ENCODE measurements at places on chromosomes 7 and 10.

- no peak for DNase-seq
These were observed 39.2 kb downstream of the GNAT3 start for GRCh38 chr7:80472491-80473200.

GRCh38 chr7:38190011-38190410, 12.0 kb downstream of the STARD3NL start:
- DNase-seq = no peak

- DNase-seq = no peak
These were observed 39.5 kb downstream of the FAM53B start for GRCh38 chr10:124704428-124705380.

- DNase-seq = no peak
These were observed 32.2 kb downstream of the MAD1L1 start for GRCh38 chr7:2200584-2200980.

GRCh38 chr7:154746571-154747360, 256.2 kb downstream of the PAXIP1 start:
- no peak for DNase-seq

DNA sequence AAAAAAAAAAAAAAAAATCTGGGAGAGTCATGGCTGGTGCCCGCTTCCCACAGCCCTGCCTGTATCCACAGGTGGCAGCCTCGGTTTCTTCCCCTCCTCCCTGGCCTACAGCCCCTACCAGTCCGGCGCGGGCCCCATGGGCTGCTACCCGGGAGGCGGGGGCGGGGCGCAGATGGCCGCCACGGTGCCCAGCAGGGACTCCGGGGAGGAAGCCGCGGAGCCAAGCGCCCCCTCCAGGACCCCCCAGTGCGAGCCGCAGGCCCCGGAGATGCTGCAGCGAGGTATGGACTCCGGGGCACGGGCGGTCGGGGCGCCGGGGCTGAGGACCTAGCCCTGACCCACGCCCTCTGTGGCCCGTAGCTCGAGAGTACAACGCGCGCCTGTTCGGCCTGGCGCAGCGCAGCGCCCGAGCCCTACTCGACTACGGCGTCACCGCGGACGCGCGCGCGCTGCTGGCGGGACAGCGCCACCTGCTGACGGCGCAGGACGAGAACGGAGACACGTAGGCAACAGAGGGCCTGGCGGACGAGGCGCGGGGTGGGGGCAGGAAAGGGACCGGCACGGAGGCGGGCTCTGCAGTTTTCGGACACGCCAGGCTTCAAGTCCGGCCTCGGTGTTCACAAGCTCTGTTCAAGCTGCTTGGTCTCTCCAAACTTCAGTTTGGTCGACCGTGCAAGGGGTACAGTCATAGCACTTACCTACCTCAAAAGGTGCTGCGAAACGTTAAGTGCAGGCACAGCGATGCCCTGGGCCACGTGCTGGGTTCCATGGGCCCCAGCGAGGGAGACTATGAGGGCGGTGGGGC, 3.9 kb downstream of the NFKB2 start:
- peak; percentile 67 for DNase-seq

GRCh38 chr10:122730238-122730637, 30.6 kb upstream of the C10orf120 start:
- DNase-seq = no peak

GRCh38 chr10:4159173-4159572, 374.2 kb upstream of the KLF6 start:
- no peak for DNase-seq

DNA sequence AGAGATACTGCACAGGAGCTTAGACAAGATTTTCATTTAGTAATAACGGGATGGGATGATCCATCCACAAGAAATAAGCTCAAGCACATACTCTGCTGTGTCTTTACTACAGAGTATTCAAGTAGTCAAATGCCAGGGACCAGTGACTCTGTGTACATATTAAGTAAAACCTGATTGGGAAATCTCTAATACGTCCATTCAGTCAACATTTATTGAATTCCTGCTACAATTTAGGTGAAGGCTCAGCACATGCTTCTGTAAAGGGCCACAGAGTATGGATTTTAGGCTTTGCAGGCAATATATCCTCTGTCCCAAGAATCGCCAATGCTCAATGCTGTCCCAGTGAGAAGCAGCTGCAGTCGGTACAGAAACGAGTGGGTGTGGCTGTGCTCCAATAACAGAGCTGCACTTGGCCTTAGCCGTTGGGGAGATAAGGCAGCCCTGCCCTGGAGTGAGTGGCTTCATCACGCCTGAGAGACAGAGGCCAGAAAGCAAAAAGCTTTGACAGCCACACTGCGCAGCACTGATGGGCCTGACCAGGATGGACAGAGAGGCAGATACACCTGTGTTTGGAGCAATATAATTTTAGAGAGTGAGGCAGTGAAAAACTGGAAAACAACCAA, 186.8 kb downstream of the PARD3 start:
- no peak for DNase-seq

GRCh38 chr7:80488851-80489370, 23.0 kb downstream of the GNAT3 start:
- no peak for DNase-seq

DNA sequence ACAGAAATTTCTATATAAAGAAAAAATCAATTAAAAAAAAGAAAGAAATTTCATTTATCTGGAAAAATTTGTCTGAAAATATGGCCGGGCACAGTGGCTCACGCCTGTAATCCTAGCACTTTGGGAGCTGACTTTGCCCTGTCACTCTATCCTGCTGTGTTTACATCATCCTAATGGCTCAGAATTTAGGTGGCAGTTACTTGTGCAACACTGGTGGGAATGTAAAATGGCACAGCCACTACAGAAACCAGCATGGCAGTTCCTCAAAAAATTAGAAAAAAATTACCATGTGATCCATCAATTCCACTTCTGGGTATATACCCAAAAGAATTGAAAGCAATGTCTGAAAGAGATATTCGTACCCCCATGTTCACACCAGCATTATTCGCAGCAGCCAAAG, 405.2 kb upstream of the AUTS2 start:
- DNase-seq = no peak

DNA sequence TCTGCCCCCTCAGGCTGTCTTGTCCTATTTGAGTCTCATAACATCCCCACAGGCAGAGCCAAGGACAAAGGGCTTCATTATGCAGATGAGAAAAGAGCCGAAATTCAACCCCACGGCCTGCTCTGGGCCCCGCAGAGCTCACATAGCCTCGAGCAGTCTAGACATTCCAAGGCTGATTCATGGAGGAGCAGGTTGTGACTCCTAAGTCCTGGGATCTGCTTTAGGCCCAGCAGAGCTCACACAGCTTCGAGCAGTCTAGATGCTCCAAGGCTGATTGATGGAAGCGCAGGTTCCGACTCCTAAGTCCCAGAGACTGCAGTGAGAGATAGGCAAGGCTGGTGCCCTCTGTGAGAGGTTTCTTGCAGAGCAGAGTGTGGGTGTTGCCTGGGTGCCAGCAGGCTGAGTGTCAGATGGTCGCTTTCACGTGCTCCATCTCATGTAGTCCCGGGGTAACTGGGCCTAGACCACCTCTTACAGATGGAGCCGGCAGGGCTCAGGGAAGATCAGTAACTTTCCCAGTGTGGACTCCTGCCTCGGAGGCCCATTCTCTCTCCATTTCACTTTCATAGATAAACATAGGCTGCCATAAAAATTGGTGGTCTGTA, 436.1 kb upstream of the FOXK1 start:
- no peak for DNase-seq

GRCh38 chr10:92641492-92641891, 48.3 kb upstream of the HHEX start:
- no peak for DNase-seq

GRCh38 chr7:85612514-85612913, 425.7 kb upstream of the SEMA3D start:
- no peak for DNase-seq

DNA sequence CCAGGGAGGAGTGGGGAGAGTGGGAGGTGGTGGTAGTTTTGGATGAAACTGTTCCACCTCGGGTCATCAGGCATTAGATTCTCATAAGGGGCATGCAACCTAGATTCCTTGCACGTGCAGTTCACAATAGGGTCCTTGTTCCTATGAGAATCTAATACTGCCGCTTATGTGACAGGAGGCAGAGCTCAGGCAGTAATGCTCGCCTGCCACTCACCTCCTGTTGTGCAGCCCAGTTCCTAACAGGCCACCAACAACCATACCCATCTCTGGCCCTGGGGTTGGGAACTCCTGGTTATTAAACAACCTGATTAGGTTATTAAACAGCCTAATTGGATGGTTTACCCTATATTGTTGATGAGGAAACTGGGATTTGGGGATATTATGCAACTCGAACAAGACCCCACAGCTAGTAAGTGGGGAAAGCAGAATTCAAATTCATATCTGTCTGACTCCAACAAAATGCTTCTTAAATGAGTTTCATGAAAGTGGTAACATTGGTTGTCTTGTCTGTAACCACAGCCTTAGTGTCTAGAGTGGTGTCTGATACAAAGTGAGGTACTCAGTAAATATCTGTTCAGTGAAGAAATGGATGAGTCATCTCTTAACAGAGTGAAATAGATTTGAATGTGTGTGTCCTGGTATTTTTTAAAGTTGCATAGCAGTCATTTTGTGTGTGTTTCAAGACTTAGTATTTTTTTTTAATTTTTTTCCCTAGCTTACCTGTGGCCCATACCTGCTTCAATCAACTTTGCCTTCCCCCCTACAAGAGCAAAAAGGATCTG, 101.6 kb downstream of the HECTD2 start:
- no peak for DNase-seq

Data from activated naive CD8-positive, alpha-beta T cell treated with anti-CD3 and anti-CD28 coated beads, Interleukin-2, amount 50 U/mL, for 16 hours (primary cell).